ENCODE measurements at places on chromosomes 11 and 22.

GRCh38 chr11:73949246-73949645, 1.6 kb upstream of the DNAJB13 start:
- no peak for DNase-seq

DNA sequence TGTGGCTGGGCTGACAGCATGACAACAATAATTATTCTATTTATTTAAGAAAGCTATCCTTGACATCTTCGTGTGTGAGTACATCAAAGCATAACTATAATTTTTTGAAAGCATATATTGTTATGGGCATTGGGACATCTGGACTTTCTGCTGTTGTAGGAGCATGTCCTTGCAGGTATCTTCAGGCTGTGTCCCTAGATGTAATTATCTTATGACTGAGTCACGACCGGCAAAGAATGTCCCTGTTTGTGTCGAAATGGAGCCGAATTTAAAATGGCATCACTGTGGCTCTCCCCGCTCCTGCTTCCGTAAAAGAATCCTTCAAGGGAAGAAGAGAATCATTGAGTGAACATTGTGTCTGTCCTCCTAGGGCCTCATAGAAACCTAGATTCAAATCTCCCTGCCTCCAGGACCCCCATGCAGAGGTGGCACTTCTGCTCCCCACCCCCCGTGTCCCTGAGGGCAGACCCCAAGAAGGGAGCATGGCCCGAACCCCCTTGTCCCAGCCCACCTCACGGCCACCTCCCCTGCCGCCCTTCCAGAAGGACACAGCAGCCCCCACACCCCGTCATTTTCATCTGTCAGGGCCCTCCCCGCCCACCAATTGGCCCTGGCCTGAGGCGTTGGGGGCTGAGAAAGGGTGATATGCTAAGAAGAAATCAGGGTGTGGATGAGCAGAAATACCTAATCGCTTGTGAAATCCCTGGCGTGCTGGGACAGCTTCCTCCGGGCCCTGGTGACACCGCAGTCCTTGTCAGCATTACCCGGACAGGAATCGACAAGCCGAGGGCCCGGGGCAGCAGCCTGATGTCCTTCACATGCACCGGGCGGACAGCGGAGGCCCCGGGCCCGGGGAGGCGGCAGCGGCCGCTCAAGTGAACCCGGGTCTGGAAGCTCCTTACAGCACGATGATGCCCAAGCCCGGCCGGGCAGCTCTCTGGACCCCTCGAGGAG, 48.6 kb upstream of the SLC22A12 start:
- no peak for DNase-seq

- DNase-seq, result no peak
These were observed 34.5 kb upstream of the RIC3 start for GRCh38 chr11:8203414-8203715.

DNA sequence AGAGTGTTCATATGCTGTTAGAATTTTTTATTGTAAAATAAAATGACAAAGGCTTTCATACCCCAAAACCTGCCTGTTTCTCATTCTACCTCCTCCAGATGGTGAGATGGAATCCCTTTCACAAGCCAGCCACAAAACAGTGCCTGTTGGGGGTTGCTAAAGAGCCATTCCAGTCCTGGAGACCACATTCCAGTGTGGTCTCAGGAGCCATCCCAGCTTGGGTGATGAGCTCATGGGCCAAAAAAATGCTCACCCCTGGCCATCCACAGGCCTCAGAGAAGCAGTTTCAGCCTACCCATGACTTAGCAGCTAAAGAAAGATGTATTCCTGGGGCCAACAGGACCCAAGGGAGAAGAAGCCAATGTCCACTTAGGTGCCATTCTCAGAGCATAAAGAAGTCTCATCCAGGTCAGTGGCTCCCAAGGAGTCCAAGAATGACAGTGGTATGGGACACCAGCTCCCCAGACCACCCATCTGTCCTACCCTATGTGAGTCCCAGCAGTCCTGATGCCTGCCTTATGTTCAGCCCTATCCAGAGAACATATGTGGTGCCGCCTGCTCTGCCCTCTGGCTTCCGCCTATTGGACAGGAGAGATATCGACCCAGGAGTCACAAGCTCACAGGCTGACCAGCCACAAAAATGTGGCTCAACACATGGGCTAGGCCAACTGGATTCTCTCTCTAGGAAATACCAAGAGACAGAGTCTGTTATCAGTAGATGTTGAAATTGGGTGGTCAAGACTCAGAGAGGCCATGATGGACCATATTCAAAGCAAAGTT, 26.4 kb downstream of the C11orf91 start:
- no peak for DNase-seq

DNA sequence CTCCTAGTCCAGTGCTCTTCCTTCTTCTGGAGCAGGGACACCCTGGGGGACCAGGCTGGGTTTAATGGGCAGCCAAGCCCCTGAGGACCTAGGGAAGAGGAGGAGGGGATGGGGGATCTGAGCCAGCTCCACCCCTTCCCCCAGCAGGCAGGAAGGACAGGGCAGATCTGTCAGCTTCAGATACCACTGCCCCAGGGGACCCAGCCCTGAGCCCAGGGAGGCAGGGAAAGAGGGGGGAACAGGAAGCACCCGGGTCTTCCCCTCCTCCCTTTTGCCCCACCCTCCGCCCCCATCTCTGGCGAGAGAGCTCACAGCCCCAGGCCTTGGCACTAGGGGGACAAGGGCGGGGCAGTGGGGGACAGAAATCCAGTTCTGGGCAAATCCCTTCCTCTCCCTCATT, 11.7 kb upstream of the SOX10 start:
- no peak for DNase-seq
